Iris pigment epithelial cell (primary cell): ENCODE measurements at places on chromosomes 1 and 21.

DNA sequence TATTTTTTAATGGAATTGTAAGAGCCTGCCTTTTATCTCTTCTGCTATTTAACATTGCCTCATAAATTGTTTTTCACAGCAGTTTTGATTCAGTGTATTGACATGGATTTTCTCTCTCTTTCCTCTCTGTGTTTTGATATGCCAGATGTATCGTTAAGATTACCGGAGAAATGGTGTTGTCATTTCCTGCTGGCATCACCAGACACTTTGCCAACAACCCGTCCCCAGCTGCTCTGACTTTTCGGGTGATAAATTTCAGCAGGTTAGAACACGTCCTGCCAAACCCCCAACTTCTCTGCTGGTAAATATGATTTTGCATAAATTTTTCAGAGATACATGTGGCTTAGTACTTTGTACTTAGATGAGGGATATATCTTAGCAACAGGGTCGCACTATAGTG lies 23.1 kb upstream of the DYNLT5 start:
- DNase-seq: no peak

- DNase-seq: no peak
Observed at GRCh38 chr1:202150187-202150586, 5.7 kb upstream of the ARL8A start.

DNA sequence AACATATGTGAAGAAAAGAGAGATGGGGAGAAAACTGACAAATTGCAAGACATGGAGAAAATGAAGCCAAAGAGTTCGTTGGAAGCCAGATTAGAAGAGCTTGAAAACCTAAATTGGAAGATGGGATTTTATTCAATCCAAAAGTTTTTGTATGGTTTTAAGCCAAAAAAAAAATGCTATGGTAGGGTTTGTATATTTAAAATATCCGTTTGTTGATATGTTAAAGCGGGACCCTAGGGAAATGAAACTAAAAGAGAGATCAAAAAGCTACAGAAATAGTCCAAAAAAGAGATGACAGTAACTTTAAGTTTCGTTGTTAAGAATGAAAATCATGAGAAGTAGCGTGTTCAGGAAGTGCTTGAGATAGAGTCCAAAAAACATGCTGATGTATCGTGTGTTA lies 617.7 kb upstream of the ADGRL2 start:
- no peak for DNase-seq

- peak; percentile 95 for DNase-seq
Observed at GRCh38 chr1:109370712-109371340, 26.9 kb downstream of the SORT1 start.

DNA sequence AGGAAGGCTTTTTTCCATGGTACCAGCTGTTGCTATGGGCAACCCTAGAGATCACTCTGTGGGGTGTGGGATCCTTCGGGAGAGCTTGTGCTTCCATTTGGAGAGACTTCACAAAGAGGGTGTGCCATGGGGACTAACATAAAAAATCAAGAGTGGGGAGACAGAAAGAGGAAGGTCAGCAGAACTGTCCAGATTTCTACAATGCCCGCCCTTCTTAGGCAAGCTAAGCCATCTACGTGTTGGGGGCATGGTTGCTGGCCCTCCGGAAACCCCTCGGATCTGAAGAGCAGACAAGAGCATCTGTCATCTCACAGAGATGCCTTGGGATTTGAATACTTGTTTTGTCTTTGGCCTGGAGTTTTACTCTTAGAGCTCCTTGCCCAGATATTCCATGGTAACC lies 83.9 kb upstream of the ZNF648 start:
- DNase-seq: no peak

GRCh38 chr1:42177541-42177981 lies 13.0 kb upstream of the GUCA2A start:
- DNase-seq: peak; percentile 84

DNA sequence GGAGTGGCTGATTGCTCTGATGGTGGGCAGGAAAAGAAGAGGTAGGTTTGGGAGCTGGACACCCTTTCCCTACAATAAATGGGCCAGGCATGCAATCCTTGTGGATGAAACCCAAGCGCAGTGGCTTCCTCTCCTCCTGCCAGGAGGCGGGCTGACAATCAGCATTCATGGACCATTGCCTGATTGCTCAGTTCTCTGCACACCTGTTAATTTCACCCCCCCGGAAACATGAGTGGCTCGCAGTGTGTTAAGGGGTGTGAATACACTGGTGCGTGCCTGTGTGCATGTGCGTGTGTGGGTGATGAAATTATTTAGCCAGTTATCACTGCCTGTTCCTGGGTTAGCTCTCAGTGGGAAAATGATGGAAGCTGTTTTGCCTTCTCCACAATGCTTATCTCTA lies 310.7 kb downstream of the PCP4 start:
- no peak for DNase-seq

- no peak for DNase-seq
Observed at GRCh38 chr1:36094621-36095061, 5.9 kb downstream of the ADPRS start.

- DNase-seq: peak; percentile 66
Observed at GRCh38 chr1:54220004-54220811, 20.2 kb downstream of the MRPL37 start.

- DNase-seq: no peak
Observed at GRCh38 chr21:41164981-41165655, 2.8 kb upstream of the BACE2 start.

GRCh38 chr1:53061123-53061858 lies 722 bp upstream of the PODN start:
- no peak for DNase-seq

- no peak for DNase-seq
Observed at GRCh38 chr1:72485801-72486200, 203.5 kb upstream of the NEGR1 start.

DNA sequence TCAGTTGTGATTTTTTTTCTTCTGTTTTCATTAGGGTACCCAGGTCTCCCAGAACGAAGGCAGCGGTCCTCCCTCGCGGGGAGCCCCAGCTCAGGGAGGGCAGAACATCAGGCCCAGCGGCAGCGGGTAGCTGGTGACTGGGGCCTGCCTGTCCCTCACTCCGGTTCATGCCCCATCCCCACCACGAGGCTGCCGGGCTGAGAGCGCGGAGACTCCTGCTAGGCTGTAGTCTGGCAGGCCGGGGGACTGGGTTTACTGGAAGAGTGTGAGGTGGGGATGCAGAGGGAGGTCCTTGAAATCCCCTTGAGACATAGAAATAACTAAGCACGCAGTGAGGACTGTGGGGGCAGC lies 10.5 kb downstream of the BRINP2 start:
- no peak for DNase-seq

DNA sequence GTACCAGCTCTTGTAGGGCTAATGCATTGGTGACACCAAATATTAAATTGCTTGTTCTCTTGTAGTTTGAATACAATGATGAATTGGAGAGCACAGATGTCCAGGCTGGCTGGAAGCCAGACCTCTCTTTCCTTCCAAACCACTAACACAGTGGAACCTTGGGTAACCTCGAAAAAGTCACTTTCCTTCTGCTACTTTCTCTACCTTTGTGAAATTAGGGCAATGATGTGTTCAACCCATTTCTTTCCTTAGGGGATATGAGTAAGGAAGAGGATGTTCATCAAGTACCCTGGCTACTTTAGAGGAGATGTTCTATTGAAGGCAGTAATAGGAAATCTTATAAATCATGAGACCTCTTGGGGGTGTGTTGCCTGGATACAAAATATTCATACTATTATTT lies 55.7 kb downstream of the XCL2 start:
- peak; percentile 65 for DNase-seq

GRCh38 chr1:216820345-216820744 lies 97.1 kb upstream of the ESRRG start:
- DNase-seq: peak; percentile 39

DNA sequence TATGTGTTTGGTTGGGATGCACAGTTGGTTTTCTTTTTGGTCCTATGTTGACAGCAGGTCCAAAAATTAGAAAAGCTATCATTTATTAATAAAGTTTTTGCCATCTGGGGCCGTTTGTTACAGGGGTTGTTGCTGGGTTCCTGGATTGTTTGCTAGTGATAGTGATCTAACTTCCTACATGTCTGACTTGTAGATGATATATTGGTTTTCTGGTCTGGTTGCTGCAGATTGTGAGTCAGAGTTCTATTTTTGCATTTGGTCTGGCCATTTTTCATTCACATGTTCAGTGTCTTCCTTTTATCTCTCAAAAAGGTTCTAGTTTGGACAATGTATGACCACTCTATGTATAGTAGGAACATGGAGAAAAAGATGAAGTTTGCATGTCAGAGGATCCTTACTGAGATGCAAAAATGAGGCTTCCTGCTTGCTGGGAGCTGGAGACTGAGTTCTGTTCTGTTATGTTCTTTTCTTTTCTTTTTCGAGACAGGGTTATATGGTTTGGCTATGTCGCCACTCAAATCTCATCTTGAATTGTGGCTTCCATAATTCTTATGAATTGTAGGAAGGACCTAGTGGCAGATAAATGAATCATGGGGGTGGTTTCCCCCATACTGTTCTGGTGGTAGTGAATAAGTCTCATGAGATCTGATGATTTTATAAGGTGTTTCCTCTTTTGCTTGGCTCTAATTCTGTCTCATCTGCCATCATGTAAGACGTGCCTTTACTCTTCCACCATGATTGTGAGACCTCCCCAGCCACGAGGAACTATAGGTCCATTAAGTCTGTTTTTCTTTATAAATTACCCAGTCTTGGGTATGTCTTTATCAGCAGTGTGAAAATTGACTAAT lies 4.2 kb upstream of the NVL start:
- peak; percentile 43 for DNase-seq

- peak; percentile 94 for DNase-seq
Observed at GRCh38 chr1:236904892-236905741, 99.1 kb downstream of the MT1HL1 start.

DNA sequence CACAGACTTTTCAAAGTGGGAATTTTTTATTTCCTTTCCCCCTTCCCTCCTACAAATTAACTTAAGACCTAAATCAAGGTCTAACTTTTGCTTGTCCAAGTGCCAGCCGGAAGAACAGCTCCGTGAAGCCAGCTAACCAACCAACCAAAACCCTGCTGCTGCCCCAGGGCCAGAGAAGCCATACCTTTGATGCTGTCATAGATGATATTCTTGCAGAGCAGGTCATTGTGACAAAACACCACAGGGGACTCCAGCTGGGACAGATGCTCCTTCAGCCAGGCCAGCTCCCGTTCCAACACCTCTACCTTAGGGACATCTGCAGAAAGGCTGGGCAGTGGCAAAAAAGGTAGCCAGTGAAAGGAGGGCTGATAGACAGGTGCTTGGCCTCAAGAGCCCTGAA lies 10.7 kb downstream of the ETNK2 start:
- DNase-seq: no peak

- no peak for DNase-seq
Observed at GRCh38 chr1:209105701-209106100, 477.8 kb upstream of the CAMK1G start.

DNA sequence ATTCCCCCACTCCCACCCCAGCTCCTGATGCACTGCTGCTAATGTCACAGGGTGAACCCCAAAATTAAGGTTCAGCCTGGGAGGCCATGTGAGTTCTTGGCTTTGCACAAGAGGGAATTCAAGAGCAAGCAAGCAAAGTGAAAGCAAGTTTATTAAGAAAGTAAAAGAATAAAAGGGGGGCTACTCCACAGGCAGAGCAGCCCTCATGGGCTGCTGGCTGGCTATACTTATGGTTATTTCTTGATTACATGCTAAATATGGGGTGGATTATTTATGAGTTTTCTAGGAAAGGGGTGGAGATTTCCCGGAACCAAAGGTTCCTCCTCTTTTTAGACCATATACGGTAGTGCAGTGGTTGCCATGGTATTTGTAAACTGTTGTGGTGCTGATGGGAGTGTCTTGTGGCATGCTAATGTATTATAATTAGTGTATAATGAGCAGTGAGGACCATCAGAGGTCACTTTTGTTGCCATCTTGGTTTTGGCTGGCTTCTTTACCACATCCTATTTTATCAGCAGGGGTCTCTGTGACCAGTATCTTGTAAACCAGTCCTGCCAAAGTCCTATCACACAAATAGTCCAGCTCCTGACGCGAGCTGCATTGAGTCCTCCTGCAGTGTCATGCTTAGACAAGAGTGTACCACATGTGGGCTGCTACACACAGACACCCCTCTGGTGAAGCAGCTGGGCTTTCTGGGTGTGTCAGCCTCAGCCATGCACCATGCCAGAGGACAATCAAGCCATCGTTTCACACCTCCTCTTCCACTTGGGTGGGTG lies 46.4 kb upstream of the CSF1 start:
- no peak for DNase-seq

DNA sequence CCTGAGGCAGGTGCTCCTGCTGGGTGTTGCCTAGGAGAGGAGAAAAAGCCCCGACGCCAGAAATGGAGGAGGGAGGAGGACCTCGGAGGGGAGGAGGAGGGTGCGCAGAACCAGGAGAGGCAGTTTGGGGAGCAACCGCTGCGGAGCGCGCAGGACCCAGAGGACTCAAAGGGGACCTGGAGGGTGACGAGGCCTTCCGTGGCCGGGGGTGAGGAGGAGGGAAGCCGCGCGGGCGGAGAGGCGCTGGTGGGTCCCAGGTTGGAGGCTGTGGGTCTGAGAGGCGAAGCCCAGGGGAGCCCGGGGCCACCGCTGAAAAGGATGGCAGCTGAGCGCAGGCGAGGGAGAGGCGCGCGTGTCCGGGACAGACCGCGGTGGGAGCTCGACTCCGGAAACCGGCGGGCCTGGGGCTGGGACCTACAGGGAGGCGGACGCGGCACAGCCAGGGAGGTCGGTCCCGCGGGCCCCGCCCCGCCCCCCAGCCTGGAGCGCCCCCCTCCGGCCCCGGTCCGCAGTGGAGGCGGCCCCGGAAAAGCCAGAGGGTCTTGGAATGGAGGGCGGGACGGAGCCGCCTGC lies 15.1 kb downstream of the RNF223 start:
- DNase-seq: peak; percentile 15

GRCh38 chr1:67189953-67190352 lies 23.7 kb downstream of the IL23R start:
- DNase-seq: no peak

- peak; percentile 13 for DNase-seq
Observed at GRCh38 chr1:178689769-178690168, 35.3 kb upstream of the RALGPS2 start.

DNA sequence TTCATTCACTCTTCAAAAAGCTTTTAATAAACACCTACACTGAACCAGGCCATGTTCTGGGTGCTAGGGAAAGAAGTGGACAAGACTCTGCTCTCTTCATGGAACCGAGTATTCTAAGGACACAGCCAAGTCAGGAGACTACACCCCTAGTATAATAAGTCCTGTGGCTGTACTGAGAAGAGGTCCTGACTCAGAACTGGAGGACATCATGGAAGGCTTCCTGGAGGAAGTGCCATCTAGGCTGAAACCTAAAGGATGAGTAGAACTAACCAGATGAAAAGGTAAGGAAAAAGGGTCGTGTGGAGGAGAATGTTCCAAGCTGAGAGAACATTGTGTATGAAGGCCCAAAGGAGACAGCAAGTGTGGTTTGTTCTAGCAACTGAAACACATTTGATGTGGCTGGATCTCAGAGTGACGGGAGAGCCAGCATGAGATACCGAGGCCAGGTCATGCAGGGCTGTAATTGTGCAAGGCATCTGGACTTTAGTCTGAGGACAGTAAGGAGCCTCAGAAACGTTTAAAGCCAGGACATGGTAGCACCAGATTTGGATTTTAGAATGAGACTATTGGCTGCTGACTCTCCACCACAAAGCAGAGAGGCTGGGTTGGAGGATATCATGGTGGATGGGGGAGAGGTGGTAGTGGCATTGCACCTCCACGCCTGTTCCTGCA lies 82.5 kb downstream of the LRRN2 start:
- no peak for DNase-seq
